ENCODE measurements at places on chromosomes 2 and 18.

DNA sequence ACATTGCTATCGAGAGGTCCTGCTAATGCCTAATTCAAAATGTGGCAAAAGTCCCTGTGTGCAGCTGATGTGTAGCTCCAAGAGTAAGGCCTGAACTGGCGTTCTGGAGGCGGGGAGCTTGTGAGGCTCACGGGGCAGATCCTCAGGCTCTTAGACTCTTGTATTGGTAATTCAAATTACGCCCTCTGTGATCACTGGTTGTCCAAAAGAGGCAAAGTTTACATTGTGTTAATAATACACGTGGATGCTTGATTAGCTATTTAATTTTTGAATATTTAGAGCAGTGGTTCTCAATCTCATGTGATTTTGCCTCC is 12.4 kb upstream of the CRYGA start:
- no peak for DNase-seq

GRCh38 chr2:38115216-38116032 is 39.5 kb upstream of the CYP1B1 start:
- no peak for DNase-seq

DNA sequence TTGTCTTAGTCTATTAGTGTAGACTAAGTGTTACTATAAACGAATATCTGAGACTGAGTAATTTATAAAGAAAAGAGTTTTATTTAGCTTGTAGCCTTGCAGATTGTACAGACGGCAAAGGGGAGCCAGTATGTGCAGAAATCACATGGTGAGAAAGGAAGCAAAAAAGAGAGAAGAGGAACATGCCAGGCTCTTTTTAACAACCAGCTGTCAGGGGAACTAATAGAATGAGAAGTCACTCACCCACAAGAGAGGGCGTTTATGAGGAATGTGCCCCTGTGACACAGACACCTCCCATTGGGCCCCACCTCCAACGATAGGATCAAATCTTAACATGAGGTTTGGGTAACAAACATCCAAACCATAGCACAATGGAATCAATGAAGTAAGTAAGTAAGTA is 20.6 kb upstream of the ZNF804A start:
- DNase-seq: no peak

- no peak for DNase-seq
These were observed 151.5 kb downstream of the WDSUB1 start for GRCh38 chr2:159134979-159135378.

GRCh38 chr18:37546272-37546537 is 19.4 kb downstream of the CELF4 start:
- no peak for DNase-seq

DNA sequence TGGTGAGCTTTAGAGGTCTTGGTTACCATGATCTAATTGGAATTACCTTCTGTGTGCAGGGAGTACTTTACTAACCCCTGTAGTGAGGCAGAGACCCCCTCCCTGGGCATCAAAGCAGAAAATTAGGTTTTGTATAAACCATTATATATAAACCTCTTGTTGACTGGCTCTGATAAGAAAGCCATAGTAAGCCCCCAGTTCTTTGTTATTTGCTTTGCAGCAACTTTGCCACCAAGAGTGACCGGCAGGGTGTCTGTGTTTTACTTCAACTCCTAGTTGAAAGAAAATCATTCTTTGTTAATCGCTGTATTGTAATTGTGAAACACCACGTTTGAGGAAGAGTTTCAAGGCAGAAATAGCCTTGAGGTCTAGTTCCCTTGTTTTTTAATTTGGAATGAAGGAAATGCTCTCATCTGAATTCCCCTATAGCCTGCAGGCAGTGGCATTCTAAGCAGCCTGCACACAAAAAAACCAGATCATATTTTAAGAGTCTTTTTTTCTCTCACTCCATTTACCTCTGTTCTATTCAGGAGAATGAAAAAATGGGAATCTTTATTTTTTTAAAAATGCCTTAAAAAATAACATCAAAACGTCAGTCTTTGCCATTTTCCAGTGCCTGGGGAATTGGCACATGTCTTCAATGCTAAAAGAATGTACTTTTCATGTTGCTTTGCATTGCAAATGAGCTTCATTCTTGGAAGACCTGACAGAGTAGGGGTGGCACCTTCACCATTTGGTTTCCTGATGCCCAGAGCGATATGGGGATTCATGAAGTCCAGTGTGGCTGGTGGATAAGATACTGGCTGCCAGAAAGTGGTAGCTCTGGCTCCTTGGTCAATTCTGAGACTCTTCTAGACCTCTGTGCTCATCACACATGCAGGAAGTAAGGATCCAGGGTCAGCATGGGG is 338.1 kb downstream of the SLC4A3 start:
- DNase-seq: no peak

DNA sequence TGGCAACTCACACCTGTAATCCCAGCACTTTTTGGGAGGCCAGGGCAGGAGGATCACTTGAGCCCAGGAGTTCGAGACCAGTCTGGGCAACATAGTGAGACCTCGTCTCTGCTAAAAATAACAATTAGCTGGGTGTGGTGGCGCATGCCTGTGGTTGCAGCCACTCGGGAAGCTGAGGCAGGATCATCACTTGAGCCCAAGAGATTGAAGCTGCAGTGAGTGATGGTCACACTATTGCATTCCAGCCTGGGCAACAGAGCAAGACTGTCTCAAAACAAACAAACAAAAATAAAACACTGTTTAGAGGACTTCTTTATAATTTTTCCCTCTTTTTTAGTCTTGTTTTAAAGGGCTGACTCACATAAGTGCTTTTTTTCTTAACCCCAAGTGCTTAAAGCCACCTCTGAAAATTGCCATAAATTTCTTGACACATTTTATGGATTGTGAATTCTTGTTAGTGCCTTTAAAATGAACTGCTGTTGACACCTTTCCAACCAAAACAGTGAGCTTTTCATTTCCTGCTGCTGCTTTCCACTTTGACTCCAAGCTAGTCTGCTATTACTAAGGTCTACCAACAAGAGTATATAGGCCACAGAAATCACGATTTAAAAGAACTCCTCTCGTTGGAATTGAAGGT is 41.7 kb downstream of the CYP20A1 start:
- DNase-seq: no peak

DNA sequence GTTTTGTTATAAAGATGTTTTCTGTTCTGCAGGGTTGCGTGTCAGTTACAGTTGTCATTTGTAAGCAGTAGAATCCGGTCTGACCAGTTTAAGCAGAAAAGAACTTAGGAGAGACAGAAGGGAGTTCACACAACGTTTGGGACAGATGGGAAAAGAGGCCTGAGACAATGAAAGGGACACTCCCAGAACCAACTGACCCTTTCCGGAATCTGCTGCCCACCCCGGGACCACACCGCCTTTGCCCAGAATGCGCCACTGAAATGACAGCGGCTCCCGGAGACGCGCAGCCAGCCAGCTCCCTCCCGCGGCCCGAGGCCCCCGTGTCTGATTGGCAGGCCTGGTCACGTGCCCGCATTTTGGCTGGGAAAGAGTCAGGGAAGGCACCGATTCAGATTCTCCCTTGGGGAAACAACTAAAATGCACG is 244.6 kb downstream of the BCL2 start:
- no peak for DNase-seq

DNA sequence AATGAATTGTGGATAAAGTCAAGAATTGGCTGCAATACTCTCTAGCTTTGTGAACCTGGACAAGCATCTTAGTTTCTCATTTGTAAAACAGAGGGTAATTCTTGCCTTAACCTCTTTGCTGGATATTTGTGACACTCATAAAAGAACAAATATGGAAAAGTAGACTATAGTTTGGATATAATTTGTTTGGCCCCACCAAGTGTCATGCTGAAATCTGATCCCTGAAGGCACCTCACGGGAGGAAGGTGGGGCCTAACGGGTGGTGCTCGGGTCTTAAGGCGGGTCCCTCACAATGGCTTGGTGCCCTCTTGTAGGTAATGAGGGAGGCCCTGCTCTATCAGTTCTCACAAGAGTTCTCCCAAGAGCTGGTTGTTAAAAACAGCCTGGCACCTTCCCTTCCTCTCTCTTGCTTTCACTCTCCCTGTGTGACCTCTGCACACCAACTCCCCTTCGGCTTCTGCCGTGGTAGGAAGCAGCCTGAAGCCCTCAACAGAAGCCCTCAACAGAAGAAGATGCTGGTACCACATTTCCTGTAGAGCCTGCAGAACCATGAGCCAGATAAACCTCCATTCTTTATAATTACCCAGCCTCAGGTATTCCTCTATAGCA is 37.4 kb downstream of the ARL4C start:
- no peak for DNase-seq

GRCh38 chr18:35086704-35087103 is 45.5 kb downstream of the MAPRE2 start:
- DNase-seq: no peak

- no peak for DNase-seq
These were observed 7.7 kb upstream of the ALPI start for GRCh38 chr2:232448304-232448690.

DNA sequence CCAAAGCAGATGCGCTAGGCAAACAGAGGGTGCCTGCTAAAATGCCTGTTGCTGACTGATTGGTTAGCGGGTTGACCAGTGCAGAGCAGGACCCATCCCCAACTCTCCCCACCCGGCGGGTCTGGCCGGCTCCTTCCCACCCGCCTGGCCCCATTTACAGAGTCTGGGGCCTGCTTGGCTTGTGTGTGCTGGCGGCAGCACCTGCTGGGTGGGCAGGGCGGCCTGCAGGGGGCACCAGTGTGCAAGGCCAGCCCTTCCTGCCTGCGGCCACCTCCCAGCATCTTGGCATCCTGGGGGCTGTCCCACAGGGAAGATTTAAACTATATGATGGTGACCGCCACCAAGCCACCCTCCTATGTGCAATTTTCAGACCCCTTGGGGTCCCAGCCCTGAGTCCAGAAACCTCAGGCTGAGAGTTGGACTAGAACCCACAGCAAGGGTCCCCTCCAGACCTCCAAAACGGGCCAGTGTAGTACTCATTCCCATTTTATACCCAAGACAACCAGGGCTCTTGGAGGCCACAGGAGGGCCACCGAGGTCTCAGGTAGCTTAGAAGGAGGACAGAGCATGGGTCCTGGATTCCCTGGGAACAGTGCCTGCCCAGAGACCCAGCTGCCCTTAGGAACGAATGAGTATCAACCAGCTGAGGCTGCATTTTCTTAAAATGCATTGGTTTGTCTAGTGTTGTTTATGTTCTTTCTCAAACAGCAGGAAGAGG is 173.6 kb downstream of the SMAD7 start:
- DNase-seq: no peak

DNA sequence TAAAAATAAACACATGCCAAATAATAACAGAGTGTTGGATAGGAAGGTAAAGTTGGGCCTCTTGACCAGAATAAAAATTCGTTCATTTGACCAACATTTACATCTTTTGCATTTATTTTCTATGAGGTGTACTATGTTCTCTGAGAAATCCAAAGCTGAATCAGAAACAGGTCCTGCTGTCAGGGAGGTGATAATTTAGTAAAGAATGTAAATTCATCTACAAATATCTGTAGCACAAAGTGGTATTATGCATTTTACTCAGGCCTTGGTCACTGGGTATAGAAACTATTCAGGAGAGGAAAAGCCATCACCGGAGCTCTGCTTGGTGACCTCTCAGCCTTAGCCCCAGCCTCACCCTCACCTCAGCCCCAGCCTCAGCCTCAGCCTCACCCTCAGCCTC is 208.9 kb downstream of the SPP2 start:
- DNase-seq: no peak

- DNase-seq: no peak
These were observed 105.1 kb upstream of the ITGB6 start for GRCh38 chr2:160305081-160305750.

DNA sequence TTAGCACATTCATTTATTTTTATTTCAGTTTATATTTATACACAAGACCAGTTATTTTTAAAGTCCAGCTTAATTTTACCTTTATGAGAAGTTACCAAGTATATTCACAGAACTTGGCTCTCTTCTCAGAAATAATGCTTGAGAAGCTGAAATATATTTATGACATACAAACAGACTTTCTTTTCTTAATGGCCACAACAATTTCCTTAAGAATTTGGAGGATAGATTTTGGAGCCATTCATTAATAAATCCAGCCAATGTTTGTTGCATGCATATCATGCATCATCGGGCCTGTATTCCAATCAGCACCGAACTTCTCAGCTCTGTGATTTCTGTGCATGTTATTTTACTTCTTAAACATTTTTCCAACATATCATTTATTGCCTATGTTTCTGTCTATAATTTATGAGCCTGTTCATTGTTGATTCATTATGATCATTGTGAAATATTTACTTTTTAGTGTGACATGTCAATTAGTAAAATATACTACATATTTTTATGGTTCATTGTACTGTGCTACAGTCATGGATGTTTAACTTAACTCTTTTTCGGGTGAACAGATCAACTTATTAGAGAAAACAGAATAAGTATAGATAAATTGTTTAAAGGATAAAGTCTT is 3.5 kb downstream of the GULP1 start:
- no peak for DNase-seq

- no peak for DNase-seq
These were observed 80.1 kb upstream of the SMIM21 start for GRCh38 chr18:75507636-75508035.

DNA sequence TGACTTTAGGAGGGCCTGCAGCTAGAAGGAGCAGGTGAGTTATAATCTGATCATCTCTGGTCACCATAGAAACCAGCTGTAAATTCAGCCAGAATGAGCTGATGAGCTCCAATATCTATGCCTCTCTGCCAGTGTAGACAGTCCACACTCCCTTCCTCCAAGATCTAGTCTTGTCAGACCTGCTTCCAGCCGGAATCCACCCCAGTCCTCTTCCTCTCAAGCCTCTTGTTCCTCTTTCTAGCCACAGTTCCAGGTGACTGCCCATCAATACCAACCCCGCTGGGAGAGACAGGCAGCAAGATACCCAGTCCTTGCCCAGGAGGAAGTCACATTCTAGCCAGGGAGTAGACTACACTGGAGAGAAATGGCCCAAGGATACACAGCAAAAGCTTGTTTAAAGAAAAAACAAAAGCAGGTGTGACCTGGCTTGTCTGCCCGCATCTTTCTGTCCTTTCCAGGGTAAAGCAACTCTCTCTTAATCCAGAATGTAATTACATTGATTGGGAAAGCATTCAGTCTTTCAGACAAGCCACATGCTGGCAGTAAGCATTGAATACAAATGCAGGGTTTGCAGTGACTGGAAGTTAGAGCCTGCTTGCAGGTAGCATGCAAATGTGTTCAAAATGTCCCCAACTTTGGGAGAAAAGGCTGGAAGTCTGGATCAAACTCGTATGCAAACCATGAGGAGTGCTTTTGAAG is 9.0 kb upstream of the SLC35F6 start:
- DNase-seq: no peak

All from SIG-M5 (cell line).